ENCODE measurements at places on chromosomes 4 and X. TPM values are rescaled to one million over a fixed set of nuclear protein-coding genes. Genes with fewer than 3 reads are reported as not detected.

GRCh38 chr4:151304755-151305154, 20.6 kb downstream of the SH3D19 start:
- DNase-seq = no peak

DNA sequence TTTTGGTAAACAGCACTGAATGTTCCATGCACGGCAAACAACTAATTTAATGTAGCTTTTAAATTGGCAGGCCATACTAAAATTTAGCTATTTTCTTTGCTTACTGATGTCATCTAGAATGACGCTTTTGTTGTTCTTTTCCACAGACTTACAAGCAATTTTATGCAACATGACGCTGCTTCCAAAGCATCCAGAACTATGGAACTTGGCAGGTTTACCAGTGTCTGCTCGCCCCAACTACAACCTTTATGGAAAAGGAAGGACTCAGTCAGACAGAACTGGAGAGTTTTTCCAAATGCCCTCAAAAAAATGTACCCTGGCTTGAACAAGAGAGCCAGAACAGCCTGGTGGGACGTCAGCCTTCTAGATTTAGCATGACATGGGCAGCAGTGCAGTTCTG, 58.7 kb downstream of the ANOS1 start:
- no peak for DNase-seq

Gene HHIP
- 1.3 TPM for total RNA-seq

- DNase-seq = no peak
Measured at GRCh38 chr4:173039617-173040577, 128.7 kb upstream of the GALNT7 start.

- DNase-seq = no peak
Measured at GRCh38 chr4:74541667-74542066, 96.7 kb downstream of the AREG start.

- no peak for DNase-seq
Measured at GRCh38 chrX:35682476-35682875, 115.7 kb upstream of the MAGEB16 start.

DNA sequence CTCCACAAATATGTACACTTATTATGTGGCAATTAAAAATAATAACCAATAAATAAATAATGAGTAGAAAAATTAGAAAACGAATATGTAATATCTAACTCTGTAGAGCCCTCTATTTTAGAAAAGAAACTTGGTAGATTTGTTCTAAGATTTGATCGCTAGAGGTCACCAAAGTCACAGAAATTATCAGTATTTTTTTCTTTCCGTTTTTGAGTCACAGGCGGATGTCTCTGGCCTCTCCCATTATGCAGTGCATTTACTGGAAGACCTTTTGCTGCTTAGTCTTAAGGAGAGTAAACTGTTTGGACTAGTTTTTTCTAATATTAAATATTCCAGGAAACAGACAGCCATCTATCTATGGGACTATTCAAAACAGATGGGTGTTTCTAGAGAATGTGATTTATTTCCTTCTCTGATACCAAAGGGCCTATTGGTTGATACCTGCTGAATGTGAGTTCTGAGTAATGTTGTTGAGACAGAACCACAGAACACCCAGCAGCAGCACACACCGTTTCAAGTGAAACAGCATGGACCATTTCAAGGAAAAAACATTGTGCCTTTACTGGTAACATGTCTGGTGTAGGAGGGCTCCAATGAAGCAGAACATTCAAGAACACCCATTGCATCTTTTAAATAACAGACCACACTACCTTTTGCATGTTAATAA, 34.0 kb upstream of the GYPA start:
- DNase-seq = no peak

- no peak for DNase-seq
Measured at GRCh38 chrX:9562851-9563250, 98.0 kb downstream of the TBL1X start.

GRCh38 chr4:71020611-71021010, 27.2 kb downstream of the DCK start:
- no peak for DNase-seq

- DNase-seq = no peak
Measured at GRCh38 chrX:64093761-64094160, 111.7 kb downstream of the AMER1 start.

Gene PCSK1N
- 9.3 TPM for total RNA-seq

All from neural crest cell (in vitro differentiated cells).